NCI-H146 (cell line): ENCODE measurements at places on chromosomes 7 and 10.

DNA sequence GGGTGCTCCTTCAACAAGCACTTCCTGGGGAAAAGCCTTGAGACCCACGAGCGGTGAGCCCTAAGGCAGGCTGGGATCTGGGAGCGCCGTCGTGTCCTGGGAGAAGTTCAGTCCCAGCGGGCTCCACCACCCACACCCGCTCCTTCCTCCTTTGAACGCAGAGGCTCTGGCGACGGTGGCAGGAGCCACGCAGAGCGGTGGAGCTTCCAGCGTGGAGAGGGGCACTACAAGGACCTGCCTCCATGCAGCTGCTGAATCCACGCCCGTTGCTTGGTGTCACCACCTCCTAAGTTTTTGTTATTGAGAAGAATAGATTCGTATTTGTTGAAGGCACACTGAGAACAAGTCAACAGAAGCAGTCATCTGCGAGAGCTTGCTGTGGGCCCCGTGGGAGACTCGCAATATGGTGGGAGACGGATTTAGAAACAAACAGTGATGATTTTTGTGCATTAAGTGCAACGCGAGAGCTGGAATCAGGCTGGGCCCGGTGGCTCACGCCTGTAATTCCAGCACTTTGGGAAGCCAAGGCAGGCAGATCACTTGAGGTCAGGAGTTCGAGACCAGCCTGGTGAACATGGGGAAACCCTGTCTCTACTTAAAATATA lies 60.1 kb upstream of the SDK1 start:
- no peak for DNase-seq

GRCh38 chr7:135976312-135977006 lies 700 bp downstream of the MTPN start:
- peak; percentile 70 for DNase-seq

DNA sequence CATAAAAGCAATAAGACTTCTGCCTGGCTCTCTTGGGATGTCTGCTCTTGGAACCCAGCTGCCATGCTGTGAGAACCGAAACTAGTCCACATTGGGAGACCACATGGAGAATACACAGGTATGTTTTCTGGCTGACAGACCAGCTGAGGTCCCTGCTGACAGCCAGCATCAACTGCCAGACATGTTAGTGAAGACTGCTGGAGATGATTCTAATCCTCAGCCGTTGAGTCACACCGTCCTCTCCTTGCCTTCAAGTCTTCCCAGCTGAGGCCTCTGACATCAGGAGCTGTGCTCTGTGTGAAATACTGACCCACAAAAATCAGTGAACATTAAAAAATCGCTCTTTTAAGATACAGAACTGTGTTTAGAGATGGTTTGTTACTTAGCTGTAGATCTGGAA lies 36.9 kb upstream of the AGR2 start:
- no peak for DNase-seq

GRCh38 chr7:98322331-98323270 lies 41.1 kb downstream of the BRI3 start:
- DNase-seq = no peak

- no peak for DNase-seq
Observed at GRCh38 chr10:127262606-127263005, 66.2 kb upstream of the INSYN2A start.

DNA sequence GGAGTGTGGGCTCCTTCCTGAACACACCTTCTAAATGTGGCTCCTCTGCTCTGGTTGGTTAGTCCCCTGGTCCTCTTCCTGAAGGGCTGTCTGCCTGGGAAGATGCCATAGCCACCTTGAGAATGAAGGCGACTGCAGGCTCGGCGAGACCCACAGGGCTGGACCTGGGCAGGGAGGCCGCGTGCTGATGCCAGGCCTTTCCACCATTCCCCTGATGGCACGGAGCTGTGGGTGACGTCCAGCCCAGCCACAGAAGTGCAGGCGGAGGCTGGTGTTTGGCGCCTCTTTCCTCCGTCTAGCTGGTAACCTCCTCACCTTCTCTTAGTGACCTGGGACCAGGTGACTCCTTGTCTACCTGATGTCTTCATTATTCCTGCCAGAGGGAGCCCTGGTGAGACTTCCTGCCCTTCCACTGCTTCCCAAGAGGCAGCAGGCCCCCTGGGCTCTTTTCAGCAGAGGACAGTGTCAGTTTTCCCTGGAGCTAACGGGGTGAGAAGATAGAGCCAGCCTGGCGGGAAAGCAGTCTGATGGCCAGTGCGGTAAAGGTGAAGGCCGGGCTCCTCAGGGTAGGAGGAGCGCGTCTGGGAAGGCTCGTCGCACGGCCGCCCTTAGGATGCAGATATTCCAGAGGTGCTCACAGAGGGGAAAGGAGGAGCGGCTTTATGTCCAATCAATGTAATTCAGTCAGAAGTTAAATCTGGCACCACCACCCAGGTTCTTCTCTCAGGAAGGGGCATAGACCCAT lies 34.9 kb downstream of the GBX1 start:
- no peak for DNase-seq

GRCh38 chr7:148408307-148408706 lies 182.3 kb upstream of the C7orf33 start:
- DNase-seq = no peak

DNA sequence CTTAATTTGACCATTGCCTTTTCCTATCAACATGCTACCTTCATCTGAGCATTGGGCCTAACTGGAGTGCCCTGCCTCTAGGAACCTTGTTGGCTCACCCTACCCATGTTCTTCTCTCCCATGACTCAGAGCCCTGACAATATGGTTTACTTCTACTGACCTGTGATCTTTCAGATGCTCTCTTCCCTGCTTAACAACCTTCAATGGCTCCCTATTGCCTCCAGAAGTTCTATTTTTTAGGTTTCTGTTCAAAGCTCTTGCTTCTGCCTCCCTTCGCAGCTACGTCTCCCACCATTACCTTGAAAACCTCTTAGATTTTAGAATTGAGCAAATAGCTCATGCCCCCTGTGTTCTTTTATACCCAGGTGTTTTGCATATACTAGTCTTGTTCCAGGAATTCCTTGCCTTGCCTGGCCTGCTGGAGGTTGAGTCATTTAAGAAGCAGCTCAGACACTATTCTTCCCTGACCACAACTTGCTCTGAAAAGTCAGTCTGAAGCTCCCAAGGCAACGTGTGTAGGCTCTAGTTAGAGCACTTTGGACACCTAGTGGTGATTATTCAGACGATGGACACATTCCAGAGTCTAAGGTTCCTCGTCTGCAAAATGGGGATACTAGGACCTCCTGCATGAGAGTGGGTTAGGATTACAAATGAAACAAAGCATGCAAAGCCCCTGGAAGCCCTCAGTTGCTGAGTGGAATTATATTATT lies 64.4 kb upstream of the EMX2 start:
- DNase-seq = peak; percentile 7

GRCh38 chr7:12715372-12716133 lies 28.1 kb downstream of the ARL4A start:
- peak; percentile 85 for DNase-seq

- no peak for DNase-seq
Observed at GRCh38 chr7:146736446-146737190, 620.0 kb downstream of the CNTNAP2 start.

DNA sequence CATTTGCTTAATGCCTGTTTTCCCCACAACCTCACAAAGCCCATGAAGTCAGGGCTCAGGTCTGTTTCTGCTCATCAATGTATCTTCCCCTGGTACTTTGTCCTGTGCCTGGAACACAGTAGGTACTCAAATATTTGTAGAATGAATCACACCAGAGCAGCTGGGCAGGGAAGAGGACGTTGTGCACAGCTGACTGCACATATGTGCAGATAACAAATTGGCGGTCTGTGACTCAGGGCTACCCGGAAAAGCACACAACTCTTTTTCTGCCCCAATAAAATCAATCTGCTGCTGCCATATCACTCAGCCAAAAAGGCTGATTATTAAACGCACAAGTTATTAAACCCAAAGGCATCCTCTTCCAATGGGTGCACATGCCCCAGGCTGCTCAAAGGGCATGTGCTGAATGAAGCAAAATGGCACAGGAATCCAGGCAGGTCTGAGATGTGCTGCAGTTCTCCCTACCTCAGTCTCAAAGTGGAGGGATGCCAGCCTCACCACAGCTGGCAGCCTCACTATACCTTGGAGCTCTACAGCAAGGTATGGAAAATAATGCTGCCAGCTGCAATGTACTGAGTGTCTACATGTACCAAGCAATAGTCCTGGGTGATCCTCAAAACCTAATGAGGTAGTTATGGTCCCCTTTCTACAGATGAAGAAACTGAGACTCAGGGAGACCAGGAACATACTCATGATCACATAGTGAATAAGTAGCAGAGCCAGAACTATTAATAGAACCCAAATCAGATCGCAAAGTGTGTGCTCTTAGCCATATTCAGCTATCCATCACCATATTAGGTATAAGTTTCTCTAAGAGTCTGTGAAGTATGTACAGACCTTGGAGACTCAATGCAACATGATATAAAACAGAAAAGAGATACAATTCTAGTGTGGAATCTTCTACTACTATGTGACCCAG lies 43.4 kb downstream of the SORBS1 start:
- DNase-seq = peak; percentile 46

GRCh38 chr10:72107325-72108003 lies 19.1 kb upstream of the SPOCK2 start:
- no peak for DNase-seq

DNA sequence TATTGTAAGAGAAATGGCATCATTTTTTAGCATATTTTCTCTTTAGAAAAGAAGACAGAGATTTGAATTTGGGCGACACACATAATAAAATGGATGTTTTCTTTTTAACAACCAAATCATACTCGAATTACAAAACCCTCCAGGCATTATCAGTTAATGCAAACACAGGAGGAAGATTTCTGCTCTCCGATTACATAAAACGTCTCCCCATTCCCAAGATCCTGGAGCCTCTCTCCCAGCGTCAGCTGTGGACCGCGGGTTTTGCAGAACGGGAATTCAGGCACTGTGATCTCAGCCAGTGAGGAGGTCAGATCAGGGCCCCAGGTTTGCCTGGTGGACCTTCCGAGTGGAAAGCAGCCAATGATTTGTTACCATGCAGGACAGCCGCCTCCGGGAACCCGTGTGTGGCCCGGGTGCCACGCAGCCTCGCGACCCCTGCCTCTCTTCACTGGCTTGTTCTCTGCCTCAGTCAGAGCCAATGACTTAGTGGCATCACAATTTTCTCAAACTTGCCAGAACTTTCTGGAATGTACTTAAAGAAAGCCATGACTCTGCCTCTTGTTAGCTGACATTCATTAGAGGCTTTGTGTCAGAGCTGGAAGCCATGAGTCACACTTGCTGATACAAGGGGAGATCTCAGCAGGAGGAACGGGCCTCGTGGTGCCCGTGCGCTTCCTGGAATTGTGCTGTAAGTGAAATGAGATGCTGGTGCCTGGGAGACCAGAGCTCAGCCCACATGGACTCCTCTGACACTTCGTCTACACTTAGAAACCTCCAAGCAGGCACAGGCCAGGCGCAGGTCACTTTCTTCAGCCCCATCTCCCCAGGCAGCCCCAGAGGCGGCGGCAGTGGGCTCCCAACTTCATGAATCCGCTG lies 246.1 kb downstream of the KLF6 start:
- DNase-seq = peak; percentile 83

DNA sequence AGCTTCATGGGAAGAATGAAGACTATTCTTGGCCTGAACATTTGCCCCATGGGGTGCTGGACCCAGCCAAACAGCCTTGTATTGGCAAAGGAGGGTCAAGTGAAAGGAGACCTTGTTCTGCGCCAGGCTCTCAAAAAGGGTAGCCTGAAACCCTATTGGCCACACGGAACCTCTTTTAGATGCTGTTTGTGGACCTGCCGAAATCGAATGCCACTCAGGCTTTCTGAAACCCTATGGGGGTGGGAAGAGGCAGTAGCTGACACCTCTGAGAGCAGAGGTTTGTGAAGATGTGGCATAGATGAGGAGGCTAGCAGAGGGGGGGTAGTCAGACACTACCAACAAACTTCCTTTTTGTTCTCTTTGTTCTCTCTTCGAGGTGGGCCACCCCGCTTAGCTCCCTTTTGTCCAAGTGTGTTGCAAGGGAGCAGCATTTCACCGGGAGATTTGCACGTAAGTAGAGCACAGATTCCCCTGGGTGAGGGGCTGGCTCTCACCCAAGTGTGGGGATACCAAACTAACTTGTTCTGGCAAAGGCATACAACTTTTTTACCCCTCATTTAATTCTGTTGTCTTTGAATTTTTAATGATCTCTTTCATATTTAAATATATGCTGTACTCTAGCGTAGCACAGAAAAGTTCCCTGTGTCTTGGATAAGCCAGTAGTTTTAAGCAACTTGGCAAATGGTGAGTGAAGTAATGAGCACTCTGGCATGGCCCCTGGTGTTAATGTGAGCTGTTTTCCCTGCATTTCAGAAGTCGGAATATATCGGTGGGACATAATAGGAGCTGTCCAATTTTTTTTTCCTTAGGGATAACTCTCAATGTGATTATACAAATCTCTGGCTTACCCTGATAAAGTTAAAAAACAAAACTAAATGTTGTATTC lies 107.7 kb downstream of the SEPTIN7 start:
- DNase-seq = no peak

- no peak for DNase-seq
Observed at GRCh38 chr7:28498636-28499035, 86.3 kb downstream of the CREB5 start.

DNA sequence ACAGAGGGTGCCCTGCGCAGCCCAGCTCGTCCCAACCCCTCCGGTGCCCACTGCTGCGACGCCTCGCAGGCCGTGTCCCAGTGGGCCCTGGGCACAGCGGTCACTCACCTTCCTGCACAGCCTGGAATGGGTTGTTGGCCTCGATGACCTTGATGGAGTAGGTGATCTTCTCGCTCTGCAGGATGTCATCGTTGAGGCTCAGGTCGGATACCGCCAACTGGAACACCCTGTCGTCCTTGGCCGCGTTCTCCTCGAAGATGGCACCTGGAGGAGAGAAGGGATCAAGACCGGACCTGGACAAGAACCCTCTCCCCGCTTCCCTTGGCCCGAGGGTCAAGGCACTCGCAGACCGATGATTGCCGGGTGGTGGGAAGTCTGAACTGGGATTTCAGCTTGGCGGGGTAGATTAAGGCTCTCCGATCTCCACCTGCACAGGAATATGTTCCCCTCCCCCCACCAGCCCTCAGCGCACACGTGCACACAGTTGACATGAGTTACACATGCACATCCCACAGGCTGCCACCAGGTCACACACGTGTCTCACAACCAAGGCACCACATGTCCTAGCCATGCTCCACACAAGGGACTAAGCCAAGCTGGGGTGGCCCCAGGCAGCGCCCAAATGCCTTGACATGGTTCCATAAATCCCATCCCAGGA lies 2.6 kb downstream of the GRID1 start:
- DNase-seq = no peak

GRCh38 chr7:44966731-44967538 lies 11.9 kb downstream of the MYO1G start:
- peak; percentile 35 for DNase-seq

GRCh38 chr10:5611899-5612680 lies 54.3 kb downstream of the ASB13 start:
- no peak for DNase-seq

DNA sequence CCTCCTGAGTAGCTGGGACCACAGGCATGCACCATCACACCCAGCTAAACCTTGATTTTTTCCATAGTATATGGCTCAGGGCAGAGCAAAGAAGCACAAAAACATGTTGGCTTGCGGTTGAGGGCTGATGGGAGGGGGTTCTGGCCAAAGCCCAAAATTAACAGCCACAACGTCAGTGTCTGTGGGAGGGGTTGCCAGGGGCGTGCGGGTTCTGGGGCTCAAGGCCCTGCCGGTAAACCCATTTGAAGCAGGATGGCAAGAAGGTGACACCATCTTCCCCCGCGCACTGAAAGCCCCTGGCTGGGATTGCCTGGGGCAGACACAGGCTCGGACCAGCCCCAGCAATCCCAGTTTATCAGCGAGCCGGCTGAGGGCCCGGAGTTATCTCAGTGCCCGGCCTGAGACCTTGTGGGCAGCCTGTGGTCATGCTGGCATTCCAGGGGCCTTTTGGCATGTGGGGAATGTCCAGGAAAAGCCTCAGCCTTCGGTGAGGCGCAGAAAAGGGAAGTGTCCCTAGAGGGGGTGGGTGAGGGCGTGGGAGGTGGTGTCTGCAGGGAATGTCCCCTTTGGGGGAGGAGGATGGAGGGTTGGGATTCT lies 167.7 kb upstream of the TNRC18 start:
- DNase-seq = no peak
